ENCODE measurements at places on chromosomes 2 and 18.

- peak; percentile 52 for DNase-seq
Measured at GRCh38 chr2:197152451-197153228, 157.9 kb downstream of the ANKRD44 start.

DNA sequence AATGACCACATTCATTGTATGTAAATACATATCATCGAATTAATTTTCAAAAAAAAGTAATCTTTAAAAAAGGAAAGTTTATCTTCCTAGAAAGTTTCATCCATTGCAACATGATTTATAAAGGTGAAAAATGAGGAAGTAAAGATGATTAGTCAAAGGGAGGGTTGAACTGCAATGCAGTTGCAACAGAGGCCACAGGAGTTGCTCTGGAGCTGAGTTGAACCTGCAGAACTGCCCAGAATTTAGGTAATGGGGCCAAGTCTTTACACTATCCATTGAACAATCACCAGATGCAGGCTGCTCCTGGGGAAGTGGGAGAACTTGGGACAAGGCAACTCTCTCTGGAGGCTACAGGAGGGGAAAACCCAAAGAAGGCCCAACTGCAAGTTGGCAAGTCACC lies 390.7 kb downstream of the METTL4 start:
- DNase-seq, result no peak

- DNase-seq, result no peak
Measured at GRCh38 chr2:74728842-74729241, 74.8 kb downstream of the SEMA4F start.

GRCh38 chr2:160469621-160470204 lies 23.9 kb downstream of the RBMS1 start:
- no peak for DNase-seq

- DNase-seq, result no peak
Measured at GRCh38 chr18:59388817-59389216, 29.8 kb upstream of the LMAN1 start.

DNA sequence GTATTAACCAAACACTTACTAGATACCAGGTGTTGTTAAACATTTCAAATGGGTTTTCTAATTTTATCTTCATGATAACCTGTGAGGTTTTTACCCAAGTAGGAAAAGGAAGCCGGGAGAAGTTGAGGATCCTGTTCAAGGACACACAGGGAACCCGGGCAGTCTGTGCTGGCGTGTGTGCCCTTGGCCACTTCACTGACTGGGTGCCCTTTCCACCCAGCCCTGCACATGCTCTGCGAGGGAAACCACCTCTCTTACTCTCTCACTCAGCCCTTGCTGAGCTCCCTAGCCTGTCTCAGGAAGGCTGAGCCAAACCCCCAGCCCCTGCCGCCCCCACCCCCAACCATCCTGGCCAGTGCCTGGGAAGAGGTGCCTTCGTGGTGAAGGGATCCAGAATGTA lies 51.8 kb downstream of the TEX44 start:
- no peak for DNase-seq

- peak; percentile 26 for DNase-seq
Measured at GRCh38 chr2:73896362-73897239, 3.8 kb downstream of the ACTG2 start.

GRCh38 chr2:28422908-28423741 lies 30.5 kb downstream of the FOSL2 start:
- DNase-seq, result no peak

- no peak for DNase-seq
Measured at GRCh38 chr2:239302808-239303557, 97.8 kb downstream of the HDAC4 start.

Data from CD4-positive, alpha-beta T cell treated with Interleukin-1 beta for 1 hour (primary cell).